Activated T-helper 2 cell treated with anti-CD3 and anti-CD28 coated beads, Interferon-gamma antibody, Interleukin-2, Interleukin-4, amounts not matched to agents 10 μg/mL and 5 μg/mL and 100 μg/mL, durations not matched to agents 14 hours and 24 hours and 36 hours (primary cell): ENCODE measurements at places on chromosomes 5 and 9. TPM values are rescaled to one million over a fixed set of nuclear protein-coding genes. Genes with fewer than 3 reads are reported as not detected.

Gene TMOD1
- 0.96 and 0.97 TPM in 2 replicates for total RNA-seq

Gene FBXW11
- 47.3 and 51.4 TPM in 2 replicates for total RNA-seq

Gene ZNF189
- total RNA-seq = 10.6 and 11.0 TPM in 2 replicates

Gene SPAAR
- not detected in 2 replicates for total RNA-seq

Gene VAV2
- 8.6 TPM in 2 replicates for total RNA-seq

Gene IFNA21
- total RNA-seq = not detected in 2 replicates

Gene SELENOP
- not detected in 2 replicates for total RNA-seq

Gene ENTREP1
- not detected in 2 replicates for total RNA-seq

Gene OR1J2
- not detected in 2 replicates for total RNA-seq

Gene MCIDAS
- not detected in 2 replicates for total RNA-seq

Gene SERF1A
- total RNA-seq = 9.1 and 10.5 TPM in 2 replicates

Gene SPATA31C1
- not detected in 2 replicates for total RNA-seq

Gene SMIM33
- total RNA-seq = 0.23 and 0.25 TPM in 2 replicates

Gene PRRX2
- 5.0 and 5.1 TPM in 2 replicates for total RNA-seq

Gene LCN15
- total RNA-seq = not detected in 2 replicates

Gene ZFP2
- 0.18 TPM in 1 of 2 replicates, not detected in the other for total RNA-seq

Gene HIGD2A
- 102 and 105 TPM in 2 replicates for total RNA-seq

Gene PCDHGA4
- total RNA-seq = 0.44 and 0.57 TPM in 2 replicates

Gene STPG3
- total RNA-seq = 0.48 TPM in 2 replicates

Gene CYLC2
- not detected in 2 replicates for total RNA-seq

Gene BNIP1
- 22.6 and 23.2 TPM in 2 replicates for total RNA-seq

Gene FBP1
- total RNA-seq = 0.23 TPM in 1 of 2 replicates, not detected in the other

Gene NKD2
- total RNA-seq = 14.4 TPM in 2 replicates

Gene MVB12B
- 0.23 and 0.50 TPM in 2 replicates for total RNA-seq

Gene SLC6A19
- total RNA-seq = not detected in 2 replicates

Gene MACROH2A1
- total RNA-seq = 285 and 302 TPM in 2 replicates

Gene CKMT2
- not detected in 2 replicates for total RNA-seq

Gene MLANA
- not detected in 2 replicates for total RNA-seq

Gene AQP7
- not detected in 2 replicates for total RNA-seq

Gene RMI1
- 26.1 and 27.3 TPM in 2 replicates for total RNA-seq

Gene F2R
- 2.8 and 3.3 TPM in 2 replicates for total RNA-seq

Gene ARHGEF28
- 0.05 and 0.11 TPM in 2 replicates for total RNA-seq

Gene NSG2
- total RNA-seq = not detected in 2 replicates

Gene PCDHA5
- total RNA-seq = not detected in 2 replicates

Gene PBX3
- total RNA-seq = 20.6 and 21.4 TPM in 2 replicates

Gene FREM1
- not detected in 2 replicates for total RNA-seq

Gene PCDHB10
- not detected in 2 replicates for total RNA-seq

Gene IL11RA
- 27.4 and 33.8 TPM in 2 replicates for total RNA-seq

Gene F2RL2
- total RNA-seq = 0.05 and 0.09 TPM in 2 replicates

Gene PCDHGB5
- 0.62 and 0.92 TPM in 2 replicates for total RNA-seq

Gene LCN10
- total RNA-seq = 1.2 and 1.7 TPM in 2 replicates

Gene TOMM5
- 153 and 155 TPM in 2 replicates for total RNA-seq

Gene SUSD3
- total RNA-seq = 29.7 and 36.4 TPM in 2 replicates

Gene MSX2
- not detected in 2 replicates for total RNA-seq

Gene CAMK4
- total RNA-seq = 71.8 and 76.7 TPM in 2 replicates

Gene LECT2
- total RNA-seq = not detected in 2 replicates

Gene ARAP3
- total RNA-seq = 9.9 and 10.5 TPM in 2 replicates

Gene TRIM7
- total RNA-seq = 3.9 and 4.8 TPM in 2 replicates

Gene ANXA6
- 560 and 569 TPM in 2 replicates for total RNA-seq

Gene STOML2
- 211 and 214 TPM in 2 replicates for total RNA-seq

Gene FKBP15
- 39.6 and 40.4 TPM in 2 replicates for total RNA-seq

Gene PNPLA7
- total RNA-seq = 1.6 TPM in 2 replicates

Gene C5orf58
- not detected in 2 replicates for total RNA-seq

Gene TMEM174
- total RNA-seq = not detected in 2 replicates

Gene STK32A
- not detected in 2 replicates for total RNA-seq

Gene SMIM15
- 73.2 and 78.3 TPM in 2 replicates for total RNA-seq

Gene UBE2QL1
- total RNA-seq = 0.67 and 0.68 TPM in 2 replicates

Gene CYSRT1
- total RNA-seq = 0.41 and 0.50 TPM in 2 replicates
